Activated T-cell treated with anti-CD3 and anti-CD28 coated beads, Interleukin-2, amount 50 U/mL, for 4 hours (primary cell): ENCODE measurements at places on chromosomes 11 and 22.

- no peak for DNase-seq
These were observed 11.3 kb upstream of the WBP2NL start for GRCh38 chr22:41987276-41987675.

DNA sequence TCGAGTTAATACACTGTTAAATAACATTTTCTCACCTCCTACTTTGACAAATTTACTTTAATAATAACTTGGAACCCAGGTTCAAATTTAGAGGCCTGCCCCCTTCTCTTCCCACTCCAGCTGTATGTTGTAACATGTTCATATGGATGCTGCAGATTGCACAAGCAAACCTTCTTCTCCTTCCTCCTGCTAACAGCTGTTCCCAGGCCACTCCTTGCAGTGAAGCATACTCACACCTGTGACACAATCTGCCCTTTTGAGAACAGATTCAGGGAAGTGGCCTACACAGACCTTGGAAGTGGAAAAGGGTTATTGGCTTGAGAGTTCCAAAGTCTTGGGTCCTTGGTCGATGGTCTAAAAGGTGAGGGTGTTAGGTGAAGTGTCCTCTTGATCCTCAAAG is 131.9 kb downstream of the TEAD1 start:
- DNase-seq = no peak

DNA sequence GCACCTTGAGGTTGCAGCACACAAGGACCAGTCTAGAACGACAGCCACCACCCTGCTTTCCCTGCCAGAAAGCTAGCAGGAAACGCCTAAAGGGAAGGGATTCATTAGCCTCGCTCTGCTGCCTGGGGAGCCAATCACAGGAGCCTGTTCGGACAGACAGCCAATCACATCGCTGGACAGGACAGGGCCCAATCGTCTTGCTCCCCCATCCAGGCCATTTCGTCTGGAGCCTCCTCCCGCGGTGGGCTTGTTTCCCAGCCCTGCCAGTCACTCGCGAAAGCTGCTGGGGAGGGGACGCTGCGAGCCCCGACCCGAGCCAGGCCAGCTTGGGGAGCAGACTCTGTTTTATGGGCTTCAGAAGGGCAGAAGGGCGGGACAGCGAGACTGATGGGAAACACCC is 79.8 kb upstream of the NCAM1 start:
- no peak for DNase-seq

DNA sequence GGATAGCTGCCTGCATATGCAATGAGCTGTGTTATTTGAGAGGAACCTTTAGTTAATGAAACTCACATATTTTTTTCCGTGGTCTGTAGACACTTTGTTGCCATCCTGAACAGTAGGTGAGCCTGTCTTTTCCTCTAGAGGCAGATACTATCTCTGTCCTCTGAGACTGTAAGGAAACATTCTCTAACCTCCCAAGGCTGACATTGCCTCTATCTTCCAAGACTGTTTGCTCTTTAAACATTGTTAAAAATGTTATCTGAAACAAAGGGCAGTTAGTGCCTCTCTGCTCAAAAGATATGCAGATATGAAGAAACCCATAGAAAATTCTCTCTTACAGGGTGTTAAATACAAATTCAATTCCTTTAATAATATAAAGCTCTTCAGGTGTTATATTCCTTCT is 963.8 kb upstream of the CNTN5 start:
- no peak for DNase-seq

DNA sequence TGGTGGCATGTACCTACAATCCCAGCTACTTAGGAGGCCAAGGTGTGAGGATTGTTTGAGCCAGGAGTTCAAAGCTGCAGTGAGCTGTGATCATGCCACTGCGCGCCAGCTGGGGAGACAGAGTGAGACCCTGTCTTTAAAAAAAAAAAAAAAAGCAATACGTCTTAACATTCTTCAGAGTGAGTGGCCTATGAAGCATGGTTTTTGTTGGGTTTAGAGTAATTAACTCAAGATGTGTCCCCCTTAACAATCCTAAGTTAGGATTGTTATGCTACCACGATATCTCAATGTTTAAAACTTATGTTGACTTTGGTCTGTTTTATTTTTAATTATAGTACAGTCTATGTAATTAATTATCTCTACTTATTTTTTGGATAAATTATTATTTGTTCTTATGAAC is 156.1 kb downstream of the HIPK3 start:
- no peak for DNase-seq

DNA sequence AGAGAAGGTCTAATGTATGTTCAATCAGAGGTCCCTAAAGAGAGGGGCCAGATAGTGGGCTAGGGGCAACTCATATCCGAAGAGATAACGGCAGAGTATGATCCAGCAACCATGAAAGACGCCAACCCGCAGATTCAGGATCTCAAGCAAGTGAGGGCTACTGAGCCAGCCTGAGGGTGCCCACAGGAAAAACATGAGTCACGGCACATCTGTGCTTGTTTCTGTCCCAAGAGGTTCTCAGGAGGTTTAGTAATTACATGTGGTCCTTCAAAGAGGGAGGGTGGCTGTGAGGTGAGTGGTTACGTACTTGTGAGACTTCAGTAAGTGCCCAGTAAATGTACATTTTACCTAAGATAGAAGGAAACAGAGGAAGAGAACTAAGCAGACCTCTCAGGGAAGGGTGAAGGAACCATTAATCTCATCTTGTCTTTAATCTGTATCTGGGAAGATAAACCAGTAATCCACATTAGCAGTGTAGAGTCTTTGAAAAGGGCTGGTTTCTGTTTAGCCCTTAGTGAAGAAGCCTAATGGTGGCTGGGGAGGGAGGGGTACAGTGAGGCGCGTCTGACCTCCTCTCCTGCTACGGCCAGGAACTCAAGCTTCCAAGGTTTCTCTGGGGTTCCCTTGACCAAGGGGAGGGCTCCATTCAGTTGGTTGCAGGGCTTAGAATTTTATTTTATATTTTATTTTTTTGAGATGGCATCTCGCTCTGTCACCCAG is 10.2 kb downstream of the SIRT3 start:
- DNase-seq = no peak

GRCh38 chr11:31808721-31809540 is 2.2 kb downstream of the PAX6 start:
- no peak for DNase-seq

GRCh38 chr11:24389575-24389974 is 107.3 kb upstream of the LUZP2 start:
- DNase-seq = no peak

- no peak for DNase-seq
These were observed 28.2 kb downstream of the ZNF70 start for GRCh38 chr22:23722724-23723123.

GRCh38 chr11:117221775-117222517 is 9.9 kb downstream of the PCSK7 start:
- no peak for DNase-seq

GRCh38 chr11:83056204-83056603 is 15.5 kb downstream of the RAB30 start:
- no peak for DNase-seq

GRCh38 chr22:39241794-39242594 is 2.8 kb downstream of the PDGFB start:
- DNase-seq = peak; percentile 52

GRCh38 chr11:101482556-101483124 is 101.2 kb downstream of the TRPC6 start:
- DNase-seq = no peak

- DNase-seq = no peak
These were observed 17.0 kb upstream of the GRIK4 start for GRCh38 chr11:120494595-120494994.

DNA sequence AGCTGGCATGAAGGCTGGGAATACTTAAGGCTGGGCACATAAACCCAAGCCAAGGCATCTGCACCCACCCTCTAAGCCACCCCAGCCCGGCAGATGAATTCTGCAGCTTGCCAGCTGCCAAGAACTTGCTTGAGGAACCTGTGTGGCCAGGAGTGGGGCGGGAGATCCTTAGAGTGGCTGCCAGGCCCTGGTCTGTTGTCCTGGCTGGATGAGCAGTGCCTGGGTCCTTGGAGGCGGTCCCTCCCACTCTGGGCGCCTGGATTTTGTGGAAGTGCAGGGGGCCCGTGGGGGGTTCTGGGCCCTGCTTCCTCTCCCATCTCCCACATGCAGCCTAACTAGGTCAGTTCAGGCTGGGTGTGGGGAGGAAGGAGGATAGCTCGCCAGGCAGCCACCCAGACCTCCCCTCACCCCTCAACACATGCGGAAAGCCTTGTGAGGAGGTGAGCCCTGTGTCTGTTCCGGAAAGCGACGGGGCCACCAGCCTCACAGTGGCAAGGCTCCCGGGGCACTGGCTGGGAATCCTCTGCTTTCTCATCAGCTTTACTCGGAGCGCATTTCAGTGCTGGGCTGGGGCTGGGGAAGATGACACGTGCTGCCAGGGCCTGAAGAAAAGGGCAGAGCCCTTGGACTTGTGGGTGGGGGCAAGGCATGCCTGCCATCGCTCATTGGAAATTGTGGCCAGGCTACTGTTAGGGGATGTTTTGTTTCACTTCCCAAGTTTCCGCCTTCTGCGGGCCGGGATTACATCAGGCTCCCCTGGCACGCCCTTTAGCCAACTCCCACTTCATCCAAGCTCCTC is 8.4 kb downstream of the DAGLA start:
- DNase-seq = no peak

GRCh38 chr11:85815186-85815931 is 4.4 kb upstream of the SYTL2 start:
- DNase-seq = no peak

- DNase-seq = no peak
These were observed 20.3 kb downstream of the MICALL1 start for GRCh38 chr22:37926358-37926757.

DNA sequence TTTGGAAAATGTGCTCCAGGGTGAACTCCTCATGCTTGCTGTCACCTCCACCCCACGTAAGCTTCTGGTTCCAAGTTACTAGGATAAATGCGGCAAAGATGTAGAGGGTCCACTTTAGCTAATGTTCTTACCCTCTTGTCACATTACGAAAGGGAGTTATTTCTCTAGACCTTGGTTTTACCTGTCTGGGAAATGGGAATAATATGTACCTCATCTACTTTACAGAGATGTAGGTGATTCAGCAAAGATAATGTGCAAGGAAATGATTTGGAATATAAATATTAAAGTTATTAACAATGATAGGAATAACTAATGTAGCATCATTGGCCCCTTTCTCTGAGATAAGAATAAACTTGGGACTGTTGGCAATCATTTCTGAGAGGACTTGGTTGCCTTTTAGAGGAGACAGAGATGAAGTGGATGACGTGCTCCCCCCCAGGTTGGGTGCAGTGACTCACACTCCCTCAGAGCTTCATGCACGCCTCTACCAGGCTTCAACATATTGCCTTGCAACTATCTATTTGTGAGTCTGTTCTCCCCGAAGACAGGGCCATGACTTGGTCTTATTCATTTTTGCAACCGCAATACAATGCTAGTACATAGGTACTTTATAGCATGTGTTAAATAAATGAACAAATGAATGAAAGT is 97.1 kb downstream of the ME3 start:
- DNase-seq = no peak

GRCh38 chr11:122711831-122712381 is 56.4 kb downstream of the UBASH3B start:
- DNase-seq = no peak

GRCh38 chr22:39712751-39713525 is 142.4 kb downstream of the CACNA1I start:
- DNase-seq = no peak

- no peak for DNase-seq
These were observed 46.9 kb downstream of the CELSR1 start for GRCh38 chr22:46490538-46490937.

GRCh38 chr22:44802956-44803355 is 50.6 kb downstream of the ARHGAP8 start:
- DNase-seq = no peak

DNA sequence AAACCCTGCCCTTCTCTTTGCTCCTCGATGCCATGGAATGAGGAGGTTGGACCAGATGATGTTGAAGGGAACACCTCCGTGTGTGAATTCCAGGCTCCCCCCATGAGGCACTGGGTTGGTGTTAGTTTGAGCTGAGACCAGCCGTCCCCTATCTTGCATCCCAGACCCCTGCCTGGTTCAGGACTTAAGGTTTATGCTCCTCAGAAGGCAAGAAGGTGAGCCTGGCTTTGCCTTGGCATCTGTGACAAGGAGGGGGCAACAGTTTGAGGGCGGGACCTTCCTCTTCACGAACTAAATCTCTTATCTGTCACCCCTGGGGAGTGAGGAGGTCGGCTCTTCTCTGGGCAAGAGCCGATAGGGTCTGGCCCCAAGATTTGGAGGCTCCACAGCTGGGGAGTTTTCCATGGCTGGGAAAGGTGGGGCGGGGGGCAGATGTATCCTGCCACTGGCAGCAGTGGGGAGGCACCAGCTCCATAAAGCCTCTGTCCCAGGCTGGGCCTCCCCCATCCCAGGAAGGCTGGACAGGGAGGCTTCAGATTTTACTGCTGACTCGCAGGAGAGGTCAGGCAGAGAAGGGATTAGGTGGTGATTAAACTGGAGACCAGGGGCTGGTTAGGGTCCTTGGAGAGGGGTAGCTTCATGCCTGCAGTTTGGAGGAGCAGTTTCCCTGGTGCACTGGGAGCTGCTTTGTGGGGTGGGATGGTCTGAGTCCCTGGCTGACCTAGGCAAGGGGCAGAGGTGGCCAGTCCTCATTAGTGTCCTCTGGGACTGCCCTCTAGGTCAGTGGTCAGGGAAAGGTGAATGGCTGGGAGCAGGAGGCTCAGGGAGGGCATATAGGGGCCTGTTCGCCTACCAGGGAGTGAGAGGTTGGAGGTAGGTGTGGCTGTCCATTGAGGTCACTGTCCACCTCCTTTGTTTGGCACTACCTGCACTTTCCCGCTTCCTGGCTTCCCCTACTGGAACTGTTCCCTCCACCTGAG is 1.1 kb downstream of the SEC14L2 start:
- DNase-seq = no peak

DNA sequence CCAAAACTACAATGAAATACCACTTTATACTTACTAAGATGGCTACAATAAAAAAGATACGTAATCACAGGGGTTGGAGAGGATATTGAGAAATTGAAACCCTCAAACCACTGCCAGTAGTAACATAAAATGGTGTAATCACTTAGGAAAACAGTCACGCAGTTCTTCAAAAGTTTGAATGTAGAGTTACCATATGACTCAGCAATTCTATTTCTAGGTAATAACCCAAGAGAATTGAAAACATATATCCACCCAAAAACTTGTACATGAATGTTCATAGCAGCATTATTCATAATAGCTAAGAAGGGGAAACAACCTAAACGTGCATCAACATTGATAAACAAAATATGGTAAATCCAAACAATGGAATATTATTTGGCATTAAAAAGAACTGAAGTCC is 24.4 kb upstream of the PSMA1 start:
- DNase-seq = no peak
